ENCODE measurements at places on chromosomes 12 and 14. TPM values are rescaled to one million over a fixed set of nuclear protein-coding genes. Genes with fewer than 3 reads are reported as not detected.

- no peak for DNase-seq
Observed at GRCh38 chr12:122413516-122414404, 8.7 kb downstream of the CLIP1 start.

The CTSG gene
- 0.18 TPM for polyA plus RNA-seq

DNA sequence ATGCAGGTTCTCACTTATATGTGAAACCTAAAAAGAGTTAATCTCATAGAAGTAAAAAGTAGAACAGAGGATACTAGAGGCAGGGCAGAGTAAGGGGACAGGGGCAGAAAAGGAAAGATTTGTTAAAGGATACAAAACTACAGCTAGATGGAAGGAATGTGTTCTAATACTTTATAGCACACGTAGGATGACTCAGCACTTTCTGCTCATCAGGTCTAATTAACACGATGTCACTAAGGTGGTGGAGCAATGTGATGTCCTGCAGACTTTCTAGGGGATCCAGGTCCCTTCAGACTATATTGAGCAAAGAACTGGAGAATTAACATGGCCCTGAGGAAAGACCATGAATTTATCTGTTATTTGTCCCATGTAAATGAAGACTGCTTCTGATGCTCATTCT lies 80.8 kb upstream of the CMKLR1 start:
- DNase-seq: no peak

DNA sequence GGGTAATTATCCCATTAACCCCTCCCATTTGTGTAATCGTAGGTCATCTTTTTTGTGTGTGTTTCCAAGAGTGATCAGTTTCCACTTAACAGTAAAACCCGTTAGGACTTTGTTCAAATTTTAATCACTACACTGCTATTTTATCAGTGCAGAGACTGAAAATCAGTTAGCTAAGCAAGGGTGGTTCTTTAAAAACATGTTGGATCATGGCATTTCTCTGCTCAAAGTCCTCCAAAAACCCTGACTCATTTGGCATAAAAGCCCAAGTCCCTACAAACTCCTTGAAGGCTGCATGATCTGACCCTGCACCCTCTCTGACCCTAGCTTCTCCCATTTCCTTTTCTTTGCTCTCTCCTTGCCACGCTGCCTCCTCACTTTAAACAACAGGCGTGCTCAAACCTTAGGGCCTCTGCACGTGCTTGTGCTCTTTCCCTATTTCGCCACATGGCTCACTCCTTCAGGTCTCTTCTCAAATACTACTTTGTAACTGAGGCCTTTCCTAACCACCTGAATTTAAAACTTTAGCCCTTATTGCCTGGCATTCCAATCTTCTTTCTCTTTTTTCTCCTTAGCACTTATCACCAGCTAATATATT lies 13.2 kb upstream of the OVCH1 start:
- DNase-seq: peak; percentile 6

The CPSF6 gene
- 57.9 TPM for polyA plus RNA-seq

GRCh38 chr12:25529738-25530137 lies 23.3 kb downstream of the LMNTD1 start:
- no peak for DNase-seq

The TSHR gene
- polyA plus RNA-seq: 0.16 TPM

DNA sequence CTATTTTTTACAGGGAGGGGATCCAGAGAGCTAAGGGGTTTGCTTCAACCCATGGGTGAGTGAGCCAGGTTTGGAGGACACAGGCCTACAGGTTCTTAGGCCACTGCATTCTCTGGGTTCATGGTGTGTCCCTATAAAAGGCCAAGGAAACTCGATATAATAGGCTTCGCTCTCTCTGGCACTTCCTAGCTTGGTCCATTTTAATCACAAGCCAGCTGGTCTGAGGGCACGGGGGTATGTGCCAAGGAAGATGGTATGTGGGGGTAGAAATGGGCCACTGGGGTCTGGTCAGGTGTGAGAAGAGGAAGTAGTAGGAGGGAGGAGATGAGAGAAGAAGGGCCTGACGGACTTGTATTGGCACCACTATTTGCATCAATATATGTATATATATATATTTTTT lies 4.9 kb downstream of the ETV6 start:
- no peak for DNase-seq

The ADAM21 gene
- 0.09 TPM for polyA plus RNA-seq

The EML5 gene
- polyA plus RNA-seq: 6.2 TPM

The ADGRD1 gene
- 84.8 TPM for polyA plus RNA-seq

- no peak for DNase-seq
Observed at GRCh38 chr12:113470871-113471618, 626 bp downstream of the LHX5 start.

- no peak for DNase-seq
Observed at GRCh38 chr14:56118611-56119181, 485 bp downstream of the PELI2 start.

The KRT6A gene
- 0.01 TPM for polyA plus RNA-seq

The NXPH4 gene
- 0.91 TPM for polyA plus RNA-seq

DNA sequence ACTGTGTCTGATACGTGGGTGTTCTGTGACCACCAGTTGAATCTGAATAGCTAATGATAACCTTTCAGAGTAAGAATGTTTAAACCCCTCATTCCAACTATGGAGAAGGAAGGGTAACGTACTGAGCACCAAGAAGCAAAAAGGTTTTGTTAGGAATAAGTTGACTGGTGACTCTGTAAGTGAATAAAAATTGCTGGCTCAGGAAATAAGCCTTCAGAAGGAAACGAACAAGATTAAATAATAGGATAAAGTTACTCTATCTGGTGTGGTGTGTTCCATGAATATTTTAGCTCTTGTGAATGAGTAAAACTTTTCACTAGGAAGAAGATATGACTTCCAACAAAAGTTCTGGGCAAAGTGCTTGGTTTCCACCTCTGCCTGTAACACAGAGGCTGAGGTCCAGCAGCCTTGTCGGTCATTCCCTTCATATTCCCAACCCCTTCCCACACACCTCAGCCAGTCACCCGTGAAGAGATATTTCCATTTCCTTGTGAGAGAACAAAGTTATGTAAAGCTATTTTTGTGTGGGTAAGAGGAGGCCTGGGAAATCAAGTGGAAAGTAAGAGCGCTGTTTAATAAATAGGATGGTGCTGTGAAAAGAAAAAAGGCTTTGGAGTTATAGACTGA lies 47.1 kb downstream of the ARF6 start:
- DNase-seq: no peak

DNA sequence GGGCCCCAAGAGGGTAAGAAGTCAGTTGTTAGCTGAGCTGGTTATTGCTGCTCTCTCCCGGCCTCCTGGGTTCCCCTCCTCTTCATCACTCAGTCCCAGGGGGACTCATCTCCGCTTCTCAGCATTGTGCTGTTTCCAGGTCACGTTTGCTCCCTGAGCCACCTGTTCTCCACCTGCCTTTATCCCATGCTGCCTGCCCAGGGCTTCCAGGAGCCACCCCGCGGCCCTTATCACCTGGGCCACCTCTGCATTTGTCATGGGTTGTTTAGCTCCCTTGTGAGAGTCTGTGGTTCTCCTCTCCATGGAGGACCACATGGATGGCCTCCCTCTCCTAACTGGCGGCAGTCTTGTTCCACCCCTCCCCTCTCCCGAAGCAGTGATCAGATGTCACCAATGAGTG lies 36.0 kb downstream of the SYNDIG1L start:
- DNase-seq: no peak

The ABCD4 gene
- 138 TPM for polyA plus RNA-seq

DNA sequence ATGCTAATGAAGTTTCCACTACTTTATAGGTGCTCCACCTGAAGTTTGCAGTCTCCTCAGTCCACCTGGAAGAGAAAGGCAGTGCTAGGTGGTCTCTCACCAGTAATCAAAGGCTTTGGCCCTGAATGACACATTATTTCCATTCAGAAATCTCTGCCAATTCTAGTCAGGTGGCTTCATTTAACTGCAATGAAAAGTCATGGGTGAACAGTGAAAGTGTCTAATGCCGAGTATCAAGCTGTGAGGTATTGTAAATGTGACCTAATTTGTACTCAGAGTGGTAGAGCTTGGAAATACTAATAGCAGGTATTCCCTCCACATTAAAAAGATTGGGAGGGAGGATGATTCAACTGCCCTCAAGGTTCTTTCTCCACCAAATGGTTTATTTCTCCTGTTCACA lies 220.9 kb upstream of the LRFN5 start:
- no peak for DNase-seq

DNA sequence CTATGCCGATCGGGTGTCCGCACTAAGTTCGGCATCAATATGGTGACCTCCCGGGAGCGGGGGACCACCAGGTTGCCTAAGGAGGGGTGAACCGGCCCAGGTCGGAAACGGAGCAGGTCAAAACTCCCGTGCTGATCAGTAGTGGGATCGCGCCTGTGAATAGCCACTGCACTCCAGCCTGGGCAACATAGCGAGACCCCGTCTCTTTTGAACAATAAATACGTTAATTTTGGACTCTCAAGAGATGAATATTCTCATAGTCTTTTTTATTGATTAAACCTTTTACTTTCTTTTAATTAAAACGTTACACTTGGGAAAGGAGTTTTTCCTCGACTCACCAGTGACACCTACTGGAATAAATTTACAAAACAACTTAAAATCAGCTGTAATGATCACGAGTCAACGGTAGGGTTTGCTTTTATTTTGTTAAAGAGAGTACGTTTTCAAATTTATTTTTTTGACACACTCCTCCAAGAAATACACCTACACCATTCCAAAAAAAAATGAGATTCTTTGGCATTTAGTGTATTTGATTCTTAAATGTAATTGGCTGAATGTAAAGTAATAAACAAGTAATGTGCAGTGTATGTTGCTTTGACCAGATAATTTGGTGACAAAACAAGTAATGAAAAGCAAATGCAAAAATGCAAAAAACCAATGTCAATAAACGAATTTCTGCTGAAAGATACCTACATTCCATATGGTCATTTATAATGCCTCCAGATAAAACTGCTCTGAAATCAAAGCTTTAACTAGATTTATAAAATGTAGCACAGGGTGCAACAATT lies 687 bp upstream of the RPS29 start:
- peak; percentile 84 for DNase-seq

The MMP17 gene
- 8.3 TPM for polyA plus RNA-seq

DNA sequence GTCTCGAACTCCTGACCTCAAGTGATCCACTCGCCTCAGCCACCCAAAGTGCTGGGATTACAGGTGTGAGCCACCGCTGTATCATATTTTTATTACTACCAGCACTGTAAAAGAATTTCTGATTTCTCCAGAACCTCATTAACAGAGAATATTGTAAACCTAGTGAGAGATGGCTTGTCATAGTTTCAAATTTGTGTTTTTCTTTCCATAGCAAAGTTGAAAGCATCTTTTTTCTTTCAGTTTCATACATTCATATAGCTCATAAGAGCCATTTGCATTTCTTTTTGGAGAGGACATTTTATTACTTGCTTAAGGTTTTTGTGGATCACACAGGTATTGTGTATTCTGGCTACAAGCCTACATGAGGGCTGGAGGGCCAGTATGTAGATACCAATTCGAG lies 58.0 kb downstream of the MIS18BP1 start:
- no peak for DNase-seq

- no peak for DNase-seq
Observed at GRCh38 chr12:6820166-6820565, 1.5 kb upstream of the GPR162 start.

GRCh38 chr12:77486872-77487271 lies 343.8 kb upstream of the NAV3 start:
- DNase-seq: no peak

DNA sequence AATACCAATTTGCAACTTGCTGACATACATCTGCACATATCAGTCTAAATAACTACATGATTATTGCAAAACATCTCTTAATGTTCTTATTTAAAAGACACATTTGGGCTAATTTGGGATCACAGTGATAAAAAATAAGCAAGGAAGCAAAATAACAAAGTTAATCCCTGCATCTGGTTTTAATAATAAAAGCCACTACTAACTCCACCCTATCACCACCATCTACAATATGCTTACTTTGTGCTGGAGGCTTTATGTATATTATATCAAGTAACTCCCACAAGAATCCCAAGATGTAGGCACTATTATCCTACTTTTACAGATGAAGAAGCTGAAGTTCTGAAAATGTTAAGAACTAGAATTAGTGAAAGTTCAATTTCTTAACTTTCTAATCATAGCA lies 45.7 kb downstream of the TAOK3 start:
- no peak for DNase-seq

The CNPY2 gene
- polyA plus RNA-seq: 179 TPM

DNA sequence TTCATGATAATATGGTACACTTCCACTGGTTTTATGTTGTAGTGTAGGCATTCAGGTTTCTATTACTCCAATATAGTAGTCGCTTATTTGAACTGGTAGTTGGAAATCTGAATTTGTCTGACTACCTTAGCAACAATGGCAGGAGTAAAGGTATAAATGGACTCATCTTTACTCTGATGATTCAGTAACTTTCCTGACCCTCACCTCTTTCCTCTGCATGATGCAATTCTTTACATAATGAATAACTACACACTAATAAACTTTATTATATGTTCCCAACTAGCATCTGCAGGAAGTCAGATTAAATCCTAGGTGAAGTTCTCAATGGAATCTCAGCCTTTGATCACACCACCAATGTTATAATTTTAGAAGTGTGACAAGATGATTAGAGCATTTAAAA lies 70.5 kb upstream of the ATP2B1 start:
- peak; percentile 69 for DNase-seq

GRCh38 chr14:100765296-100765695 lies 38.6 kb downstream of the DLK1 start:
- no peak for DNase-seq
